Fibroblast of the conjunctiva (primary cell): ENCODE measurements at places on chromosomes 6 and 20.
A peak's percentile ranks its signal among the peaks of the same experiment; 100 is the strongest.

DNA sequence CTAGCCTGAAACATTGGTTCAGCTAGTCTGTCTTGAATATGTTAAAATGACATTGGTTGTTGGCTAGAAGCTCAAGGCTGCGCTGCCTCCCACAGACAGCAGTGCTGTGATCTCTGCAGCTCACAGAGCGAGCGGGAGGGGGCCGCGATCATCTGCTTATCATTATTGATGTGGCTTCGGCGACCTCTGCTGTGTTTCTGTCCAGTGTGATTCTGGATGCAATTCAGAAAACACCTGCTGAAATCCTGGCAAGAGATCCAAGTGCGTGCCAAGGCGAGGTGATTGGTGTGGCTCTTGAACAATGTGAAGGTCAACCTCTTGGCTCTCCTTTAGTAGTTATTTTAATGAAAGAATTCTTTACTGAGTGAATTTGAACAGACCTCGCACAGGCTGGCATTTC, 142.3 kb upstream of the SASH1 start:
- DNase-seq = no peak

- no peak for DNase-seq
Measured at GRCh38 chr6:85115876-85116275, 334.0 kb upstream of the NT5E start.

DNA sequence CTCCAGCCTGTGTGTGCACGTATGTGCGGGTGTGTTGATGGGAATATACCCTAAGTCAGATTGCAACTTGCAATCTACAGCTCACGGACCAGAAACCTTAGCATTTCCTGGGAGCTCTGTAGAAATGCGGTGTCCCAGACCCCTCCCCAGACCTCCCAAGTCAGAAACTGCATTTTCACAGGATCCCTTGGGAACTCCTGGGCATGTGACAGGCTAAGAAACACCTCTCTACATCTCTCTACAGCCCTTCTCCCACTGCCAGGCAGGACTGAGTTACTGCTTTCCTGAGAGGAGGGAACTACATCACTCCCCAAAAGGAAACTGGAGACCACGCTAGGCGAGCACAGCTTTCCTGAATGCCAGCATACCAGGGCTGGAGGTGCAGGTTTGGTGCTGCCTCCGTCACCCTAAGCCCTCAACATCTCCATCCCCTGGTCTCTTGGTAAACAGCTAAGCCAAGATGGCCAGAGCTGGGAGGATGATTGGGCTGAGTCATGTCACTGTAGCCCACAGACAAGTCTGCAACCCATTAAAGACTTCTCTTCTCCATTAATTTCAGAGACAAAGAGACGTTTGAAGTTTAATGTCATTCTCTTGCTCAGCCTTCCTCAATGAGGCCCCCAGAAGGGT, 194.4 kb downstream of the BMP7 start:
- DNase-seq = no peak

DNA sequence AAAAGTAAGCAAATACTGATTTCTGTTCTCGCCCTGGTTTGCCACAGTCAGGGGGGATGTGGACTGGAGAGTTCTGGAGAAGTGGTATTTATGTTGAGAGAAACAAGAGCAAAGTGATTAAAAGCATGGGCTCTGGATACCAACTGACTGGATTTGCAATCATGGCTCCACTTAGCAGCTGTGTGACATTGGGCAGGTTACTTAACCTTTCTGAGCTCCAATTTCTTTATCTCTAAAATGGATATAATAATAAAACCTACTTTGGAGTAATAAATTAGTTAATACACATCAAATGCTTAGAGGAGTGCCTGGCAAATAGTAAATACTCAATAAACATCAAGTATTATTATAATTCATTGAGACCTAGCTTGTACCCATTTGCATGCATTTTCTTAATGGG, 111.7 kb downstream of the CLIC5 start:
- DNase-seq = no peak

- DNase-seq = no peak
Measured at GRCh38 chr6:48998574-48998973, 464.5 kb downstream of the MMUT start.

GRCh38 chr6:87909849-87910248, 137.8 kb upstream of the SPACA1 start:
- DNase-seq = peak; percentile 23

DNA sequence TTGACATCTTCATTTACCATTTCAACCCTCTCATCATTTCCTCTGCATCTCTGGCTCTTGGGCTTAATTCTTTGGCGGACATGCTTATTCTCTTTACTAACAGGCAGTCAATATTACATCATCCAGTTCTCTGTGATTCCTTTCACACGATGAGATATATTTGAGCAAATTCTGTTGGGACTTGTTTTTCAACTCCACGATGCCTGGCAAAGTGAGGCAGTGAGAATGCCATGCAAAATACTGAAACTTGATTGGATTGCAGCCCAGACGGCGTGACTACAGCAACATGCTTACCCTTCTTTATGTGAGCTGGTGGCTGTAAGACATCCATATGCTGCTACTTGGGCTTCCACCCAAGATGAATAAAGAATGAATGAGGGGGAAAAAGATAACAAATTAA, 101.7 kb upstream of the SPACA1 start:
- peak; percentile 12 for DNase-seq

DNA sequence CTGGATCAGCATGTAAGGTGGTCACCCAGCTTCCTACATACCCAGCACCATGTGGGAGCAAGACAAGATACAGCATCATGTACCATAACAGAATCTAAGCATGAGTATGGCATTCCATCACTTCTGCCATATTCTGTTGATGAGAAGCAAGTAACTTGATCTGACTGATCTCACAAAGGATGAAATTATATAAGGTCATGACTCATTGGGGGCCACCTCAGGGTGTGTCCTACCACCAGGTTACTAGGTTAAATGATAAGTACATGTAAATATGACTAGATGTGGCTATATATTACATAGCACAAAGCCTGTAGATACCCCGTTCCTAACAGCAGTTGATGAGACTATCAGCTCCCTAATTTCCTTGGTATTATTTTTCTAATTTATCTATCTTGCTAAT, 213.1 kb downstream of the DOK5 start:
- no peak for DNase-seq

- DNase-seq = no peak
Measured at GRCh38 chr20:25012616-25013189, 20.2 kb upstream of the APMAP start.

DNA sequence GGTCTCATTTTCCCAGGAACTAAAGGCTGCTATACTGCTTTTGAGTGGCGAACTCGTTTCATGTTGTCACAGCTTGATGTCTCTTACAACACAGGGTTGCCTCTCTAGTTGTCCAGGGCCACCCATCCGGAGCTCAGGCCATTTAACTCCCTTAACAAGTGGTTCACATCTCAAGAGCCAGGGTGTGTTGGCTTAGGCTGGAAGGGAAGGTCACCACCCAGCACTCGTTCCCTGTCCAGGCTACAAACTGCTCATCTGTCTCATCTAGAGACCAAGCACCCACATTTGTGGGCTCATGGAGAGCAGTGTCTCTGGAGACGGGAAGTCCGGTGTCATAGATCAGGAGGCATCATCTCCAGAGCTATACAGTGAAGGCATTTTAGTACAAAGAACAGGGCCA, 106.8 kb upstream of the EXOC2 start:
- no peak for DNase-seq

DNA sequence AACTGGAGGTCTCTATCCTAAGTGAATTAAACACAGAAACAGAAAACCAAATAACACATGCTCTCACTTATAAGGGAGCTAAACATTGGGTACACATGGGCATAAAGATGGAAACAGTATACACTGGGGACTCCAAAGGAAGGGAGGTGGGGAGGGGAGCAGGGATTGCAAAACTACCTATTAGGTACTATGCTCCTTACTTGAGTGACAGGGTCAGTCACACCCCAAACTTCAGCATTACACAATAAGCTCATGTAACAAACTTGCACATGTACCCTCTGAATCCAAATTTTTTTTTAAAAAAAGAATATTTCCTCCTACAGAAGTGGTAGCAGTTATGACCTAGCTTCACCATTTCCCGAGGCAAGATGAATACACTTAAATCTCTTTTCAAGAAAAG, 49.5 kb upstream of the MYLIP start:
- no peak for DNase-seq

- peak; percentile 18 for DNase-seq
Measured at GRCh38 chr6:72553531-72554511, 68.0 kb upstream of the KCNQ5 start.

DNA sequence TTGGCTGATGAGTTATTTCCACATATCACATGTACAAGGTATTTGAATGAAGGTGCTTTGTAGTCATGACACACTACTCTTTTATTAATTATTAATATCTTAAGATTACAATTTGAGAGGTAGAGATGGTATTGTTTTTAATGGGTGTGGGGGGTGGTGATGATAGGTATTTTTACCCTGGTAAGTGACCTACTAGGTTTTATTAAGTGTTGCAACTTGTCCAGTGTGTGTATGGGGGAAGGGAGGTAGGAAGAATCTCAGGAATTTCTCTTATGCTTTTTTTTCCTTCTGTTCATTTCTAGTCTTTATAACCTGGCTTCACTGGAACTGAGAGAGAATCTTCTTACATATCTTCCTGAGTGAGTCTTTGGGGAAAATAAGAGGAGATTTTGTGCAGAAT, 101.4 kb downstream of the LRRC1 start:
- DNase-seq = no peak

- DNase-seq = no peak
Measured at GRCh38 chr20:17445543-17445942, 85.6 kb downstream of the BFSP1 start.

DNA sequence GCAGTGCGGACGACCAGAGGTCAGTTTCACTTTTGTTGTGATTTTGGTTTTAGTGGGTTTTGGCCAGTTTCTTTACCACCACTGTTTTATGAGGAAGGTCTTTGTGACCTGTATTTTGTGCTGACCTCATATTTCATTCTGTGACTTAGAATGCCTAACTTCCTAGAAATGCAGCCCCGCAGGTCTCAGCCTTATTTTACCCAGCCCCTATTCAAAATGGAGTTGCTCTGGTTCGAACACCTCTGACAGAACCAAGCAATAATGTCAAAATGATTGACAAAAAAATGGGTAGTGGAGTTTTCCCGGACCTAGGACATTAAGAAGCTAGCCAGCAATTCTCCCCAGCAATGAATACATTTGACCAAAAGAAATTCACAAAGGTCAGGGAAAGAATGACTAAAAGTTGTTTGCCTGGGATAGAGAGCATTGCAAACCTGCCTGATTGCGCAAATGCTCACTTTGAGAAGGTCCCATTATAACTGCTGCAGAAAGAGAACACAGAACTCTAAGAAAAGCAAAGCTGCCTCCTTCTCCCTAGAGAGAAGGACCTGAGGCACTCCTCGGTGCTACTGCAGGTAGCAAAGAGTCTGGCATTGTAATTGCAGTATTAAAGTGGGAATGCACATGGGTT, 288.8 kb downstream of the ADGB start:
- no peak for DNase-seq

DNA sequence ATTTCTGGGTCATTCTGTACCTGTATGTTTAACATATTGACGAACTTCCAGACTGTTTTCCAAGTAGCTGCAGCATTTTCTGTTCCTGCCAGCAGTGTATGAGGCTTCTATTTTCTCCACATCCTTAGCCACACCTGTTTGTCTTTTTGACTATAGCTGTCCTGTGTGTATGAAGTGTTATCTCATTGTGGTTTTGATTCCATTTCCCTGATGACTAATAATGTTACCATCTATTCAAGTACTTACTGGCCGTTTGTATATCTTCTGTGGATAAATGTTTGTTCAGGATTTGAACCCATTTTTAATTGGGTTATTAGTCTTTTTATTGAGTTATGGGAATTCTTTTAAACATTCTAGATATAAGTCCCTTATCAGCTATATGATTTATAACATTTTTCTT, 95.2 kb downstream of the JAG1 start:
- no peak for DNase-seq

DNA sequence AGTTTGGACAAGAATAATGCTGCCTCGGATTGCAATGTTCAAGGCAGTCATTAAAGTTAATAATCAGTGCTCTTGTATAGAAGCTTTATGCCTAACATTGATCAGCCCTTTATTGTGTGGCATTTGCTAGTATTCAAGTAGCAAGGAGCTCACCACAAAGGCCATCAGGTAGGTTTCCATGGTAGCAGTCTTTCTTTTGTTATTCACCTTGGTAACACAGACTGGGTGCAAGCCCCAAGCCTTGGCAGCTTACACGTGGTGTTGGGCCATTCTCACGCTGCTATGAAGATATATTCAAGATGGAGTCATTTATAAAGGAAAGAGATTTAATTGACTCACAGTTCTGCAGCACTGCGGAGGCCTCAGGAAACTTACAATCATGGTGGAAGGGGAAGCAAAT, 149.3 kb downstream of the ADAT2 start:
- DNase-seq = no peak

DNA sequence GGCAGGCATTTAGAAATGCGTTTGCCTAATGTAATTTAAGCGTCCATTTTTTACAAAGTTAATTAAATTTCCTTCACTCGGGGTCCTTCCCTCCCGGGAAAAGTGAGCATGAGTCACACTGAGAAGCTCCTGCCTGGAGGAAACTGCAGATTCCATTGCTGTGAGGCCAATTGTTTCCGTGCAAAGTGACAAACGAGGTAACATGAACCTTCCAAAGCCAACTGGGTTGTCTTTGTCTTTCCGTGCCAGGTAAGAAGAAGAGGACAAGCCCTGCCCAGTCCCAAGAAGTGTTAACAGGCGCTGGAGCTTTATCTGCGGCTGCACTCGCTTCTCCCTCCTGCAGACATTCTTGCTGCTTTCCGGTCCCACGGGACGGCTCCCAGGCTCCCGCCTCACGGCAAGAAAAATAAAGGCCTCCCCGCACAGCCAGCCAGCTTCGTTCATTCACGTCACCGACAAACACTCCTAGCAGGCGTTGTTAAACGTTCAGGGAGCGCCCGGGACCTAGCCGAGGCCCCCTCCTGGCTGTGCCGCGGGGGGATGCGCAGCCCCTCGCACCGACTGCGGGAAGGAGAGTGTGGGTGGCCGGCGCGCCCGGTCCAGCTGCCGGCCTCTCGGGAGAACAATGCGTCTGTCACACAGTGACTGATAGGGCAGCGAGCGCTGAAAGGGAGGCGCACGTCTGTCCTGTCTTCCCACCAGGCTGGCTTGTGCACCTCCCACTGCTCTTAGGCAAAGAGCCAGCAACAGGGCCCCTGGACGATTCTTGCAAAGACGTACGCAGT, 61.5 kb upstream of the HDDC2 start:
- peak; percentile 31 for DNase-seq

- peak; percentile 60 for DNase-seq
Measured at GRCh38 chr6:112203577-112204349, 50.6 kb downstream of the LAMA4 start.

- DNase-seq = no peak
Measured at GRCh38 chr6:37218061-37218460, 39.5 kb upstream of the TBC1D22B start.

GRCh38 chr20:40279390-40279789, 409.6 kb downstream of the MAFB start:
- peak; percentile 86 for DNase-seq

DNA sequence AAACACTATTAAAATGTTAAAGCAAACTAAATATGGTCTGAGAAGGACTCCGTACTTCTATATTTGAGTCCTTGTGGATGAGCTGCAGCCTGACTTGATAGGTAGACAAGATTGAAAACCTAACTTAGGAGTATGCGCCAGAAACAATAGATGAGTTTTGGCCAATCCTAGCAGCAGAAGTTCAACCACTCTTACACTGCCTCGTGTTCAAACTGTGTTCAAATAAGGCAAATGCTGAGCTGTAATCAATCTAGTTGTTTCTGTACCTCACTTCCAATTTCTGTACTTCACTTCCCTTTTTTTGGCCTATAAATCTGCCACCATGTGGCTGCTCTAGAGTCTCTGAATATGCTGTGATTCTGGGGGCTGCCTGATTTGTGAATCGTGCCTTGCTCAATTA, 13.2 kb upstream of the SERINC1 start:
- no peak for DNase-seq

GRCh38 chr6:105184921-105185320, 5.1 kb upstream of the POPDC3 start:
- DNase-seq = peak; percentile 52
